ENCODE measurements at places on chromosomes 5 and 9.
A peak's percentile ranks its signal among the peaks of the same experiment; 100 is the strongest.

DNA sequence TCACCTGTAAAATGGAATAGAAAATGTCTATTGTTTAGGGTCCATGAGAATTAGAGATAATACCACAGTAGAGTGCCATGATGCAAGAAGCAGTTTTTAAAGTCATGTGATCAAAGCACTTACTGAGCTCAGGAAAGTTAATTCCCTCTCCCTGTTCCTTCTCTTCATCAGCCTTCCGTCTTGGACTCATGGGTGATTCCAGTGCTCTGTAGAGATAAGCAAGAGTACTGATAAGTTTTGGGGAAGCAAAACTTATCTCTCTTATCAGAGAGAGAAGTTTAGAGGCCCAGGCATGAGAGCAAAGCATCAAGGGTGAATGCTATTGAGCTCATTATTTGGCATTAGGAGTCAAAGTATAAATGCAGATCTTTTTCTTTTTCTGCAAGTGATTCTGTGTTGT lies 410.1 kb downstream of the AGTPBP1 start:
- DNase-seq: no peak

- no peak for DNase-seq
Observed at GRCh38 chr5:87825583-87825982, 412.9 kb upstream of the CCNH start.

DNA sequence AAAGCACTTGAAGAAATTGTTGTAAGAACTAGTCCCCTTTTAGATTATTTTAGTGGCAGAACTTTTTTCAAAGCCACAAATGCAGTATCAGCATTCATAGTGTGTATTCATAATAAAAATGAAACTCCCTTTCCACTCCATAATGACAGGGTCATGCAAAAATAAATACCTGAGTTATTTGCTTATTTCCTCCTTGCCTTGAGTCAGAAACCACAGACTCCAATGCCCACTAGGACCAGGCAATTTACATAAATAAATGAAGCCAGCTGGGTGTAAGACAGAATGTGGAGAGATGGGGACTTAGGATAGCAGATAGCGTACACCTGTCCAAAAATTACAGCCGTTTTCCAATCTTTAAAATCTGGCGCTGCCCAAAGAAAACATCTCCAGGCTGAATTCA lies 417.8 kb downstream of the TMEM161B start:
- no peak for DNase-seq

GRCh38 chr9:78756813-78757510 lies 460.0 kb downstream of the PSAT1 start:
- DNase-seq: no peak

DNA sequence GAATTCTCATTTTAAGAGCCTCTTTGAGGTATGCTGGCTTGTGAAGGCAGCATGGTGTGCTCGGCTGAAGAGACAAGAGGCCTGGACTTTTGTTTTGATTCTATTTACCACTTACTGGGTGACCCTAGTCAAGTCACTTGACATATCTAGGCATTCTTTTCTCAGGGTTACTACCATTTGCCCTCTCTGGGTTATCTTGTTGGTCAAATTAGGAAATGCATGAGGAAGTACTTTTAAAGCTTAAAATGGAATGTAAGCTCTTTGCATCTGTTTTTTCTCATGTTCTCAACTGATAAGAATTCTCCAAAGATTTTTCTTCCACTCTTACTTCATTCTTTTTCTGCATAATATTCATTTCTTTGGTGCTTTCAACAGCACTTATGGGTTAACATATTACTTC lies 173.1 kb downstream of the PLK2 start:
- DNase-seq: no peak

GRCh38 chr5:36802187-36802586 lies 74.4 kb upstream of the NIPBL start:
- no peak for DNase-seq

- peak; percentile 81 for DNase-seq
Observed at GRCh38 chr5:32504989-32505596, 60.6 kb upstream of the ZFR start.

DNA sequence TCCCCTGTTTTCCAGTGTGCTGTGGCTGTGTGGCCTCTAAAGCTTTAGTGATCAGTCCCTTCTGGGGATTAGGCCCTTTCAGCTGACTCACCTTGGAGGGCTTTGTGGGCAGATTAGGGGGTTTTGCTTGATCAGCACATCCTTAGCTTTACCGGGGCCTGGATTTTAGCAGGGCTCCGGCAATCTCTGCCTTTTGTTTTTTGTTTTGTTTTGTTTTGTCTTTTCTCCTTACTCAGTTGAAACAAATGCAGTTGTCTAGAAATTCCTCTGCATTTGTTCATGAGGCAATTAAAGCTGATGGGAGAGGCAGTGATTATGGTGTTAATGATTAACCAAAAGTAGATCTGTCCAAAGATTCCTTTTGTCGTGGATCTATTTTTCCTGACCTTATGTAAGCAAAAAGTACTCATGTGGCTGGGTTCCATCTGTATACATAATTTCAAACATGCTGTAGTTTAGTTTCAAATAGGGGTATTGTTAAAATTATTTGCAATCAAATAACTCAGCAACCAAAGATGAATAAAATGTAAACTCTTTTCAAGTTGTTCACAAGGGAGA lies 5.2 kb upstream of the TDRD7 start:
- DNase-seq: no peak

DNA sequence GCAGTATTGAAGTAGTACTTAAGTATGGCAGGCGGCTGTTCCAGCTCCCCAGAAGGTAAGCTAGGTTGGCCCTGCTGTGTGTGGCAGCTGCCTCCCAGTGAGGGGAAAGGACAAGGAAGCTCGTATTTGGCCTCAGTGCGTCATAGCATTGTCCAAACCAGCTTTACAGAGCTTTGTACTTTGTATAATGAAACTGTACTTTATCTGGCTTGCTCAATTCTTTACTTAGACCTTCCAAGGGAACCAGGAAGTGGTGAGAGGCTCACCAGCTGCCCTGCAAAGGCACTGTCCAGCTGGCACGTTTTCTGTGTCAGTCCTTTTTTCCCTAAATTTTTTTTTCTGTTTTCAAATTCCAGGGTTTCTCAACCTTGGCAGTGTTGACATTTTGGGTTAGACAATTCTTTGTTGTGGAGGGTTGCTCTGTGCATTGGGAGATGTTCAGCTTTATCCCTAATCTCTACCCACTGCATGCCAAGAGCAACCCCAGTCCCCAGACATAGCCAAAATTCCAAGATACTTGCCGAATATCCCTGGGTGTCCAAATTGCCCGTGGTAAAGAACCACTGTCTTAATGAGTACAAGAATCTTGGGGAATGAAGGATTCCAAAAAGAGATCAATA lies 474.5 kb downstream of the LRRC70 start:
- no peak for DNase-seq

GRCh38 chr5:61949054-61949678 lies 356.8 kb upstream of the KIF2A start:
- DNase-seq: no peak

DNA sequence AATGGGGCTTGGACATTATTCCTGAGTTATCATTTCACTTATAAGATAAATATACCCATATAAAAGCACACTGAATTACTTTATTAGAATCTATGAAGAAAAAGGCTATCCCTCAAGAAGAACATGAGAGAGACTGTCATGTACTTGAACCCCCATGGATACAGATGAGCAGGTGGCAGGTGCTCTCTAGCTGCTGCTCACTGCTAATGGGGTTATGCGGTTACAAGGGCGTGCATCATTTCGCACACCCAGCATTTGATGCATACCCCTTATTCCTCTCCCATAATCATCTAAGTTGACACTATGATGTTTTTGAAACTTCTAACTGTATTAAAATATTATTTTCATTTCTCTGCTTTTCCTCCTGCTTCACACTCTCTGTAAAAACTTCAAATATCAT lies 16.4 kb downstream of the ITK start:
- no peak for DNase-seq

DNA sequence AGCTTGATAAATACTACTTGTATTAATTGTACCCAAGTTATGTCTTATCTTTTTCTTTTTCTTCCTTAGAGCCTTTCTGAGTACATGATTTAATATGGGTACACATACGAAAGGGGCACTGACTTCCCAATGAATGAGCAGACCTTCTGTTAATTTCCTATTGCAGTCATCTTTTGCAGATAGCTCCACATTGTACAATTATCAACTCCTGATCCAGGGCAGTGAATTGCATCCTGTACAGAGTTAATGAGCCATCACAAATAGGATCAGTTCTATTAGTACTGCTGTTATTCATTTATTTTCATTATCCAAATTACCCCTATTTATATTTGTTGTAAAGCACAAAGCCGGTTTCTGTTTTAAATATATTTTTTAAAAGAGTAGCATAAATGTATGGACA lies 105.6 kb downstream of the ADAMTSL1 start:
- DNase-seq: no peak

DNA sequence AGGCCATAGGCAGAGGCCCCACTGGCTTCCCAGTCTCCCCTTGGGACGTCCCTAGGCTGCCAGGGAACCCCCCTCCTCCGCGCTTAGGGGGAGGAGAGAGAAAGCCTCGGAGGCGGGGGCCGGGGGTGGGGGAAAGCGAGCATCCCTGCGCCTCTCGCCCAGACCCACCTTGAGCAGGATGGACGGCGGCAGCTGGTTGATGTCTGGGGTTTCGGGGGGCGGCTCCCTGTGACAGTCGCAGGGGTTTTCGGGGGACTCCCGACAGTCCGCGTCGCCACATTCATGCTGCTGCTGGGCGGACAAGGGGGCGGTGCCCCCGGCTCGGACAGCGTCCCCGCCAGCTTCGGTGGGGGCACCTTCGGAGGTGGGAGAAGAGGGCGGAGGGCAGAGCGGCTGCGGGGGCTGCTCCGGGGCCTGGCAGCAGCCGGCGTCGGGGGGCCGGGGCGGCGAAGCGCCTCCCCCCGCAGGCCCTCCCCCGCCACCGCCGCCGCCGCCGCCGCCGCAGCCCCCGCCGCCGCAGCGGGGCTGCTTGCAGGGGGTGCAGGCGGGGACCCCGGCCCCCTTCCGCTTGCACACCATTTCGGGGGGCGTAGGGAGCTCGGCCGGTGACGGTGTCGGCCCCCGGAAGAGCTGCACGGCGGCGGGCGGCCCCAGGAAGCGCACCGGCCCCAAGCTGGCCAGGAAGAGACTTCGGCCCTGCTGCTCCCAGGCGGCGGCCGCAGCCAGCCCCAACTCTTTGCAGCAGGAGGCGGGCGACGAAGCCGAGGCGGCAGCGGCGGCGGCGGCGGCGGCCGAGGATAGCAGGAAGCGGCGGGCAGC lies 1.2 kb downstream of the FBXL17 start:
- no peak for DNase-seq

DNA sequence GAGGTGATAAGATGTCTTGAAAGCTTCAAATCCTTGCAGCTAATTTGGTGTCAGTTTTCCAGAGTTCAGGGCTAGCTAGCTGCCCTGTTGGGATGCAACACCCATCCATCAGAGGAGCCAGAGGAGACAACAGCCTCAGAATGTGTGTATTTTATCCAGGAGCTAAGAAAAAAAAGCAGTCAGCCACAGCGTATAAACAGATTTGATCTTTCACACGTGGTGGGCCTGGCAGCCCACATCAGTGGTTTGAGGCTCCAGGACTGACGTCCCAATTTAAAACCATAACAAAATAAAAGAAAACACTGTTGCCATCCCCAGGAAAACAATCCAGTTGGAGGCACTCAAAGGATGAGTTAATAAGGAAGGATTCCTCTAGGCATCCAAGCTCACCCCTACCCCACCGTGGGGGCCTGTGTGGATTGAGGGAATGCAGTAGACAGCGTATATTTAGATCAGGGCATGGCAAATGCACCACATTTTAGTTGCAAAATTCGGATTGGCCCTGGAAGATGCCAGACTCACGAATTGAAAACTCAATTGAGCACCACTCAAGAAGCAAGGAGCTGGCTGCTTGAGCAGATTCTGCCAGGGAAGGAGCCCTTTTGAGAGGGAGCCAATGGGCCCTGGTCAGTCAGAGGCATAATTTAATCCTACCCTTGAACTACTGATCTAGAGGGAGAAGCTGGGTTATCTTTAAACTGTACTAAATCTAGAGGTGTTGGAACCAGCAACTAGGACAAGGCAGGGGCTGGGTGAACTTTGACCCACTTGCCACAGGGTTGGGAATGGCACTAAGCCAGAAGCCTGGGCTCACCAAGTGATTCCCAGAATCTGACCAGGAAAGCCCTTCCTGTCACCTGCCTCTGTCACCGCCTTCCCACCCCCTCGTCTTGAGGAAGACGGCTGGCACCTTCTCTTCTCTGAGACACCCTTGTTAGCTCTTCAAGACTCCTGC lies 17.5 kb downstream of the ADRA1B start:
- DNase-seq: no peak

DNA sequence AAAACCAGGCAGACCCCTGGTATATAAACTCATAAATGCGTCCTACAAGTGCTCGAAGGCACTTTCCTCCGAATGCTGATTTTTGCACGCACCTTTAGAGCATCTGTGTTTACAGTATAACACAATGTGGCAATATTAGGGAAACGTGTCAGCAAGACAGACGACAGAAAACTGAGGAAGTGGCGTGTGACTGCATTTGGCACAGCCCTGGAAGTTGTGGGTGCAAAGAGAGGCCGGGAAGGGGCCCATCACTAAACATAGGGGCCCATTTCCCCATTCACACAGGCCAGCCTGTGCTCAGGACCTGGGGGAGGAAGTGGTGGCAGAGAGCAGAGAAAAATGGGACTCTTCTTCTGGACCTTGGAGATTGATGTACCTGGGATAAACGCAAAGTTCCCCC lies 48.2 kb downstream of the RASGEF1C start:
- DNase-seq: peak; percentile 14

- no peak for DNase-seq
Observed at GRCh38 chr9:111926421-111926875, 29.8 kb downstream of the UGCG start.

GRCh38 chr5:141504216-141504615 lies 15.3 kb downstream of the PCDHGC5 start:
- no peak for DNase-seq

DNA sequence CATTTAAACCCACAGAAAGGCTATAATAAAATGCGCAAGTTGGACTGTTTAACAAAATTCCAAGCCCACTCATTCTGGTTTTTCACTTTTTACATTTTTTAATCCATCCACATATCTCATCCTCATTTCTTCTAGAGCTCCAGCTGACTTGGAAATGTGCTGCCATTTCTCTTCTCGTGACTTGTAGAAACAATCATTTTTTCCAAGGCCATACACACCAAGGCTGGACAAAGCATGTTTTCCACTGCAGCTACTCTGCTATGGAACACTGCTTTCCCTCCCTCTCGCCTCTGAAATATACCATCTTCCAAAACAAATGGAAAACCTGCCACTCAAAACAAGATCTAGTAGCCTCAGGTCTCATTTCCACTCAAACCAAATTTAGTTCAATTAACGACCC lies 141.1 kb downstream of the ESM1 start:
- no peak for DNase-seq

DNA sequence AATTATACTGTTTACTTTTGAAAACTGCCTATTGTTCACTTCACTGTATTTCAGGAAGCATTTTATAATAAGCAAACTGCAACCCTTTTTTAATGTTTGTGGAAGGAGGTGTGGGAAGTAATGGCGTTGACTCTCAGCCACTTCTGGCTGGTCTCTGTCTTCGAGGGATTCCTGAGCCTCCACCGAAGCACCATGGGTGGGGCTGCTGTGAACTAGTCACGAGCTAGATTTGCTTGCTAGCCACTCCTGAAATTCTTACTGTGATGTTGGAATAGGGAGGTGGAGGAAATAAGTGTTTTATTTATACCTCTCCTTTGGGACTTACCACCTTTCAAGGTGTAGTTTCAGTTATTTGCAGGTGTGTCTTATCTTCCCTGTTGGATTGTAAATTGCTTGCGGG lies 26.8 kb downstream of the PIP5K1B start:
- no peak for DNase-seq
